ENCODE measurements at places on chromosomes 2 and 18.

GRCh38 chr2:118986738-118987137, 44.7 kb downstream of the MARCO start:
- no peak for DNase-seq

GRCh38 chr2:42809819-42810120, 17.4 kb upstream of the HAAO start:
- DNase-seq, result peak; percentile 89

GRCh38 chr2:151472966-151473365, 63.3 kb downstream of the RIF1 start:
- no peak for DNase-seq

DNA sequence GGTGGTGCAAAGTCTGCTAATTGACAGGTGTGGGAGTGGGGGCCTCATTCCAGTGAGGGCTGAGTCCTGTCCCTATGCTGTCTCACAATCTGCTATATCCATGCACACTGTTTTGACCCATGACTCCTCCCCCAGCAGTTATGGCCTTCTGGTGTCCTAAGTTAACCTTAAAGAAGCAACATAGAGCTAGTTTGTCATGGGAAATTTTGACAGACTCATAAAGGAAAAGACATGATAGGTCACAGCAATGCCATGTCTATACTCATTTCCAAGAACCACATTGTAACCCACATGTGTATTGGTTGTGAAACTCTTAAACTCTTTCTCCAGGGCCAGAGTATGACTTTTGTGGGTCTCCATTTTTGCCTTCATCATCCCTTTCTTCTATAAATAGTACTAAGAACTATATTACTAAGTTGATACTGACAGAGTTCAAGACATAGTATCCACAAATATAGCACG, 78.2 kb upstream of the SLC1A4 start:
- DNase-seq, result no peak

DNA sequence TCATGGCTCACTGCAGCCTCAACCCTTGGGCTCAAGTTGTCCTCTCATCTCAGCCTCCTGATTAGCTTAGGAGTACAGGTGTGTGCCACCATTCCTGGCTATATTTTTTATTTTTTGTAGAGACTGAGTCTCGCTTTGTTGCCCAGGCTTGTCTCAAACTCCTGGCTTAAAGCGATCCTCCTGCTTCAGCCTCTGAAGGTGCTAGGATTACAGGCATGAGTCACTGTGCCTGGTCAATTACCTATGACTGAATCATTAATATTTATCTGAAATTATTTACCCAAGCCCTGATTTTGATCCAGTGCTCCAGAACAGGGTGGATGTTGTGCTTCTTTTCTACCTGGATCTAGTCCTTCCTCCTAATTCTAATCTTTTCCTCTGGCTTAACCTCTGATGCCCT, 87.8 kb downstream of the MAP2 start:
- no peak for DNase-seq

DNA sequence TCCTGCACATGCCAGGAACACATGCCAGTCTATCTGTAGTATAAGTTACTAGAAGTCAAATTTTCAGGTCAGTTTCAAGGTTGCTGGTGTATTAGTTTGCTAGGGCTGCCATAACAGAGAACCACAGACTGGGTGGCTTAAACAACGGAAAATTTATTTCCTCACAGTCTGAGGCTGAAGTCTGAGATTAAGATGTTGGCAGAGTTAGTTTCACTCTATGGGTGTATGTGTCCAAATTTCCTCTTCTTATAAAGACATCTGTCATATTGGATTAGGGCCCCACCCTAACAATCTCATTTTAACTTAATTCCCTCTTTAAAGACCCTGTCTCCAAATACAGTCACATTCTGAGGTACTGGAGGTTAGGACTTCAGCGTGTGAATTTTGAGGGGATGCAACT, 26.5 kb downstream of the B3GNT7 start:
- DNase-seq, result no peak

- DNase-seq, result no peak
Observed at GRCh38 chr18:42765302-42765701, 350.2 kb downstream of the RIT2 start.

GRCh38 chr2:201139836-201140604, 24.1 kb downstream of the CFLAR start:
- no peak for DNase-seq

- no peak for DNase-seq
Observed at GRCh38 chr2:128473175-128474035, 154.7 kb upstream of the HS6ST1 start.

- DNase-seq, result peak; percentile 31
Observed at GRCh38 chr2:143936848-143937722, 582.8 kb downstream of the ZEB2 start.

GRCh38 chr2:37454851-37455762, 110.7 kb downstream of the QPCT start:
- peak; percentile 1 for DNase-seq

GRCh38 chr2:217512259-217512658, 490.5 kb downstream of the TNS1 start:
- no peak for DNase-seq
